ENCODE measurements at places on chromosomes 2 and 18.

GRCh38 chr2:1693723-1694122 is 50.6 kb downstream of the PXDN start:
- no peak for DNase-seq

- no peak for DNase-seq
Measured at GRCh38 chr2:45311559-45311958, 299.5 kb downstream of the SRBD1 start.

DNA sequence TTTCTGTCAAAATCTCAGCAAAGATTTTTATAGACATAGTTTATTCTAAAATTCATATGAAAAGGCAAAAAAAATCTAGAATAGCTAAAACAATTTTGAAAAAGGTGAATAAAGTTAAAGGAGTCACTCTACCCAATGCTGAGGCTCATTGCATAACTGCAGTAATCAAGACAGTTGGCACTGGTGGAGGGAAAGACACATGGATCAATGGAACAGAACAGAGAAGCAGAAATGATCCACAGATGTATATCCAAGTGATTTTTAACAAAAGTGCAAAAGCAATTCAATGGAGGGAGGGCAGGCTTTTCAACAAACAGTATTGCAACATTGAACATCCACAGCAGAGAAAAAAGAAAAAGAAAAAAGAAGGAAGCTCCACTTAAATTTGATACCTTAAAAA is 162.8 kb downstream of the RBM43 start:
- DNase-seq = no peak

DNA sequence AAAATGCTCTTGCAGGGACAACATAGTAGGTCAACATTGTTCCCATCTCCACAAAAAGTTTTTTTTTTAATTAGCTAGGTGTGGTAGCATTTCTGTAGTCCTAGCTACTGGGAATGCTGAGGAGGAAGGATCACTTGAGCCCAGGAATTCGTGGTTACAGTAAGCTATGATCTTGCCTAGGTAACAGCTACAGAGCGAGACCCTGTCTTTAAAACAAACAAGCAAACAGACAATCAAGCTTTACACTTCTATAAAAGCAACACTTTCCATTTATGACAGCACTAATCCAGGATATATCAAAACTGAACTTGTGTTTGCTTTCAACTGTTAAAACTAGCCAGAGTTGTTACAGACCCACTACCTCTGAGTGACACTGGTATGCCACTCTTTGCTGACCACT is 12.0 kb downstream of the UGT1A3 start:
- DNase-seq = no peak

DNA sequence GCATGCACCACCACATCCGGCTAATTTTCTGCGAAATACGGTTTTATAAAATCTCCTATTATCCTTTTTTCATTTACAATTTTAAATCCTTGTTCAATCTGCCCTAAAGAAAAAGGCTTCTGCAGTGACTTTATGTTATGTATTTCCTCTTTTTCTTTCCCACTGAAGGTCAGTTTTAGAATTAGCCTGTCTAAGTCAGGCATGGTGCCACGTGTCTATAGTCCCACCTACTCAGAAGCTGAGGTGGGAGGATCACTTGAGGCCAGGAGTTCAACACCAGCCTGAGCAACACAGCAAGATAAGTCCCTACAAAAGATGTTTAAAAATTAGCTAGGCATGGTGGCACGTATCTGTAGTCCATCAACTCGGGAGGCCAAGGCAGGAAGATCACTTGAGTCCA is 39.8 kb upstream of the TNFRSF11A start:
- no peak for DNase-seq

GRCh38 chr2:3176071-3176868 is 201.3 kb downstream of the EIPR1 start:
- no peak for DNase-seq

- DNase-seq = no peak
Measured at GRCh38 chr2:239765911-239766310, 259.2 kb downstream of the NDUFA10 start.

- no peak for DNase-seq
Measured at GRCh38 chr2:45992021-45992740, 305.0 kb upstream of the EPAS1 start.

- DNase-seq = no peak
Measured at GRCh38 chr2:58904095-58904494, 663.0 kb upstream of the FANCL start.

DNA sequence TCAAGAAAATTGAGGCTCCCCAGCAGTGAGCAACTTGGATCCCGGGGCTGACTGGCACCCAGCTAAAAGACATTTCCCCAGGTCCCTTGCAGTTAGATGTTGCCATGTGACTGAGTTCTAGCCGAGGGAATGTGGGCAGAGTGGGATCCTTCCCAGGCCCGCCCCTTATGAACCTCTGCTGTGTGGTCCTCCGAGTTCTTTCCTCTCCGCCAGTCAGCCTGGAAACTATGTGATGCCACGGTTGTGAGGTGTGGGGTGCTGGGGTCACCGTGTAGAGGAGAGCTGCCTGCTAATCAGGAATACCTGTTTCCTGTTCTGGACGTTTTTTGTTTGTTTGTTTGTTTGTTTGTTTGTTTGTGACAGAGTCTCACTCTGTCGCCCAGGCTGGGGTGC is 45.5 kb downstream of the TMEM37 start:
- no peak for DNase-seq
